ENCODE measurements at places on chromosomes 6 and 20.

DNA sequence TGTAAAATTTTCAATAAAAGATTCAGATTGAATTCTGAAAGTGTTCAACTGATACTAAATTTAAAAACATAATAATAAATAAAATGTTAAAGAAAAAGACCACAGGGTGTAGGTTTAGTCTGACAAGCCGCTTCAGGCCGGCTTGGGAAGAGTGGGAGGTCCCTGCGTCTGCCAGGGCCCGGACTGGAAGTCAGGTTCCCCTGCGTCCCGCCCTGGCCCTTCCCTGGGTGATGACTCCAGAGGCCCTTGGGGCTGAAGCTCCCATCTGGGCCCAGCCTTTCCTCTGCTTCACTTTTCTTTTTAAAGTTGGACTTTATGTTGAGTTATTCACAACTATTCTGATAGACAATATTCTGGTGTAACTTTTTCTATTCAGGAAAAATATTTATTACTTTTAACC, 93.3 kb downstream of the SMOC2 start:
- no peak for DNase-seq

GRCh38 chr6:104527761-104528415, 331.8 kb downstream of the HACE1 start:
- no peak for DNase-seq

DNA sequence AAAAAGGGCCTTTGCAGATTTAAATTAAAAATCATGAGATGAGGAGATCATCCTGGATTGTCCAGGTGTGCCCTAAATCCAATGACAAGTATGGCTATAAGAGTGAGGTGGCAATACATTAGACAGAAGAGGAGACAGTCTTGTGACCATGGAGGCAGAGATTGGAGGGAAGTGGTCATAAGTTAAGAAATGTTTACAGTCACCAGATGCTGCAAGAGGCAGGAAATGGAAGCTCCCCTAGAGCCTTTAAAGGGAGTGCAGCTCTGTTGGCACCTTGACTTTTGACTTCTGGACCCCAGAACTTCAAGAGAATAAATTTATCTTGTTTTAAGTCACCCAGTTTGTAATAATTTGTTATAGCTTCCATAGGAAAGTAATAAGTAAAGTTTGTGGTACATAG, 61.1 kb downstream of the HMGN3 start:
- DNase-seq: no peak

DNA sequence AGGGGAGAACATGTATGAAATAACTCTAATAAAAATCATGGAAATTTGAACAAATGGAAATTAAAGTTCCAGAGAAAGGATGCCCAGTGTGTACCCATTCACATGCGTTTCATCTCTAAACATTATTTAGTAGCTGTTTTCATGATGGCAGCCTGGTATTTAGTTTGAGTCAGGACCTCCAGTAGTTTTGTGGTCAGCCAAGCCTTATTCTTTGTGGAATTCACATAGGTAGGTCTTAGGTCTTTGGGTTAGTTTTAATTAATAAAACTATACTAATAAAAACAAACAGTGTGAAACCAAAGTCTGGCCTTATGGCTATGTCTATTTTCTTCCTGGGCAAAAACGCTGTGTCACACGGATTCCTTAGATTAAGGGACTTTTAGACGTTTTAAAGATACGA, 137.8 kb downstream of the FOXC1 start:
- DNase-seq: no peak

- peak; percentile 71 for DNase-seq
Measured at GRCh38 chr6:158231551-158232315, 63.6 kb downstream of the GTF2H5 start.

GRCh38 chr6:154165478-154165877, 126.4 kb downstream of the OPRM1 start:
- no peak for DNase-seq

GRCh38 chr20:22684763-22685443, 100.5 kb upstream of the FOXA2 start:
- no peak for DNase-seq

DNA sequence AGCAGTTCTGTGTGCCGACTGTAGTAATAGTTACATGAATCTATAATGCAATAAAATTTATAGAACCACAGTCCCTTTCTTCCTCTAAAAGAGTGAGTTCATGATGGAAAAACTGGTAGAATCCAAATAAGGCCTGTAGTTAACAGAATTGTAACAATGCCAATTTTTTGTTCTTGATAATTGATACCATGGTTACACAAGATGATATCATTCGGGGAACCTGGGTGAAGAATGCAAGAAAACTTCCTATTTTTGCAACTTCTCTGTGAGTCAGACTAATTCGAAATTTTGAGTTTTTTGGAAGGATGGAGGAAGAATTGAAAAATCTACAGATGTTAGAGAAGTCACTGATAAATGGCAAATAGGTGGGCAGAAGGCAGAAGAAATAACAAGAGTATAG, 381.8 kb downstream of the CDKAL1 start:
- no peak for DNase-seq

- DNase-seq: no peak
Measured at GRCh38 chr6:4910037-4910760, 93.6 kb downstream of the RPP40 start.

GRCh38 chr20:55053389-55053788, 578.0 kb downstream of the DOK5 start:
- no peak for DNase-seq

GRCh38 chr20:16123623-16124022, 449.6 kb downstream of the KIF16B start:
- no peak for DNase-seq
